CD8-positive, alpha-beta T cell (primary cell): ENCODE measurements at places on chromosomes 3 and 15. TPM values are rescaled to one million over a fixed set of nuclear protein-coding genes. Genes with fewer than 3 reads are reported as not detected.

GRCh38 chr15:41581110-41581509 lies 22.1 kb downstream of the TYRO3 start:
- DNase-seq, result no peak

DNA sequence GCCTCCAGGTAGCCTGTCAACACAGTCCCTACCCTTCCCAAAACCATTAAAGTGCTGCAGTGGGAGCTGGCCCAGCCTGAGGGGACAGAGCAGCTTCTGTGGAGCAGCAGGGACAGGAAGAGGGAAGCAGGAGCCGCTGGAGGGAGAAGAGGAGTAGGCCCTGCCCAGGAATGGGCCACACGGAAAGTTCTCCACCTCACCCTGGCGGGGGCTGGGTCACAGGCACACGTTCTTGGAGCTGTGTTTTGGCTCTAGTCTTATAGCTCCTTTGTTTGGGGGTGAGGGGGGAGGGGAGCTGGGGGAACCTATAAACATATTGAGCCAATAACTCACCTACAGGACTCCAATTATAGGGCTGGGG lies 508.6 kb downstream of the SHQ1 start:
- no peak for DNase-seq

GRCh38 chr3:63400246-63400860 lies 122.2 kb downstream of the SYNPR start:
- no peak for DNase-seq

DNA sequence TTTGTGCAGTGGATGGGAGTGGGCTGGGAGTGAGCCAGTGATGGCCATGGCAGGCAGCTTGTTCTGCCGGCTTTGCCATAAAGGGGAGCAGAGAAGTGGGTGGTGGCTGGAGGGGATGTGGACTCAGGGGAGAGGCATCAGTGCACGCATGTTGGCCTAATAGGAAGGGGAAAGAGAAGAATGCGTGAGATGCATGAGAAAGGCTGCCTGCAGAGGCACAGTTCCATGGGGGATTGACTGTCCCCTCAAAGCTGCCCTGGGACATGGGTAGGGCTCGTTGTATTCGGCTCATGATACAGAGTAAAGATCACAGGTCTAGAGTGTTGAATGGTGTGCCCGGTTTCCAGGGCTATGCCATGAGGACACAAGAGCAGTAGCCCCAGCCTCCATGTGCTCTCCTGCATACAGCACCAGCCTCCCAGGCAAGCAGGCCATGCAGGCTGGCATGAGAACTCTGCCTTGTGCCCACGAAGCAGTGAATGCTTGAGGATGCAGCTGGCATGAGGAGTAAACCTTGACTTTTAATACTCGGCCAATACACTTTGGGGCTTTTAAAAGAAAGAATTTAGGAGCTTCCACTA lies 68.0 kb upstream of the SNRPA1 start:
- no peak for DNase-seq

DNA sequence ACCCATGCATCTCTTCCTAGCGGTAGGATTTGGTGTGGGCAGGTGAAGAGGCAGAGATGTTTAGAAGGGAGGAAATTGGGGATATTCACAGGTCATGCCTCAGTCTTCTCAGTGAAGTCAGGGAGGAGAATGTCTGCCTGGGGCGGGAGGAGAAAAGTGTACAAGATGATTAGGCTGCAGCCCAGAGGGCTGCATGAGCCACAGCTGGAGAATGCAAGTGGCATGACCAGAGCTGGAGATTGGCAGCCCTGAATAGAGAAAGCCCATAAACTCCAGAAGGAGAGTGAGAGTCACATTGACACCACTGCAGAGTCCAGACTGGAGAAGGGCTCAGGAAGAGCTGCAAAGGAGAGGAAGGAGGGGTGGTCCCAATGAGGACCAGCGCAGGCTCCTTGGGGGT lies 22.6 kb downstream of the PDHB start:
- DNase-seq, result no peak

GRCh38 chr3:101976473-101976872 lies 127.2 kb downstream of the NFKBIZ start:
- DNase-seq, result no peak

- DNase-seq, result no peak
Measured at GRCh38 chr3:55720614-55721013, 233.5 kb upstream of the WNT5A start.

DNA sequence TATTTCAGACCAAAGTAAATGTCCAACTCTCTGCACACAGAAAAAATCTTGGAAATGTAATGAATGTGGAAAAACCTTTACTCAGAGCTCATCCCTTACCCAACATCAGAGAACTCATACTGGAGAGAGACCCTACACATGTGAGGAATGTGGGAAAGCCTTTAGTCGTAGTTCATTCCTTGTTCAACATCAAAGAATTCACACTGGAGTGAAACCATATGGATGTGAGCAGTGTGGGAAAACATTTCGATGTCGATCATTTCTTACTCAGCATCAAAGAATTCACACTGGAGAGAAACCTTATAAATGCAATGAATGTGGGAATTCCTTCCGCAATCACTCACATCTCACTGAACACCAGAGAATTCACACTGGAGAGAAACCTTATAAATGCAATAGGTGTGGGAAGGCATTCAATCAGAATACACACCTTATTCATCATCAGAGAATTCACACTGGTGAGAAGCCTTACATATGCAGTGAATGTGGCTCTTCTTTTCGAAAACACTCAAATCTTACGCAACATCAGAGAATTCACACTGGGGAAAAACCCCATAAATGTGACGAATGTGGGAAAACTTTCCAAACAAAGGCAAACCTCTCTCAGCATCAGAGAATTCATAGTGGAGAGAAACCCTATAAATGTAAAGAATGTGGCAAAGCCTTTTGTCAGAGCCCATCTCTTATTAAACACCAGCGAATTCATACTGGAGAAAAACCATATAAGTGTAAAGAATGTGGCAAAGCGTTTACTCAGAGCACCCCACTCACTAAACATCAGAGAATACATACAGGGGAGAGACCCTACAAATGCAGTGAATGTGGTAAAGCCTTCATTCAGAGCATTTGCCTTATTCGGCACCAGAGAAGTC lies 8.0 kb upstream of the ZNF501 start:
- no peak for DNase-seq

GRCh38 chr15:101078669-101079323 lies 159.6 kb downstream of the LRRK1 start:
- DNase-seq, result no peak

DNA sequence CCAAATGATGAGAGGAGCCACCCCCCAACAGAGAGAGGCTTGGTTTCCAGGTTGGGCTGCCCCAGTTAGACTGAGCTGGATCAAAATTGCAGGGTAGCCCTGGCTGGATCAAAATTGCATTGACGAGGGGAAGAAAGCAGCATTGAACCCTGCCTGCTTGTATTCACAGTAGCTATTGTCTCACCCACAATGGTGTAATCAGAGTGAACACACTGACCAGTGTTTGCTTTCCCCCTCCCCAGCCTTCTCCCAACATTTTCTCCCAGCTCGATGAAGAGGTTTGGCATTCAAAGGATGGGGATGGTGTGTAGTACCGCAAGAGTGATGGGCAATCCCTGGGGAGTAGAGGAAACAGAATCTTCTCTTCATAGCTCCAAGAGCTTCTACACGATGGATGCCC lies 223.8 kb downstream of the ADAMTS9 start:
- no peak for DNase-seq

DNA sequence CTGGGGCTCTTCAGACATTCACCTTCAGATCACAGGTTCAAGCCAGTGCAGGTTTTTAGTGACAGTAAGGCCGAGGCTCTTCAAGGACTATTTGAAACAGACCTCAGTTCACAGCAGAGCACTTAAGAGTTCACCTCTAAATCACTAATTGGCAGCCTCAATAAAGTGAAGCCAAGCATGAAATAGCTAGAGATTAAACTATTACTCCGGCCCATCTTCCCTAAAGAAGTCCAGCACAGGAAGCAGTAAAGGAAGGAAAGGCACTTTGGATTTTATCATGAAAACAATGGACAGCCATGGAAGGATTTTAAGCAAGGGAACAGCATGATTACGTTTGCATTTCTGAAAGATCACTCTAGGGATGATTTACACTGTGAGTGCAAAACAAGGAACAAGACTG lies 27.6 kb upstream of the ARL6 start:
- DNase-seq, result no peak

DNA sequence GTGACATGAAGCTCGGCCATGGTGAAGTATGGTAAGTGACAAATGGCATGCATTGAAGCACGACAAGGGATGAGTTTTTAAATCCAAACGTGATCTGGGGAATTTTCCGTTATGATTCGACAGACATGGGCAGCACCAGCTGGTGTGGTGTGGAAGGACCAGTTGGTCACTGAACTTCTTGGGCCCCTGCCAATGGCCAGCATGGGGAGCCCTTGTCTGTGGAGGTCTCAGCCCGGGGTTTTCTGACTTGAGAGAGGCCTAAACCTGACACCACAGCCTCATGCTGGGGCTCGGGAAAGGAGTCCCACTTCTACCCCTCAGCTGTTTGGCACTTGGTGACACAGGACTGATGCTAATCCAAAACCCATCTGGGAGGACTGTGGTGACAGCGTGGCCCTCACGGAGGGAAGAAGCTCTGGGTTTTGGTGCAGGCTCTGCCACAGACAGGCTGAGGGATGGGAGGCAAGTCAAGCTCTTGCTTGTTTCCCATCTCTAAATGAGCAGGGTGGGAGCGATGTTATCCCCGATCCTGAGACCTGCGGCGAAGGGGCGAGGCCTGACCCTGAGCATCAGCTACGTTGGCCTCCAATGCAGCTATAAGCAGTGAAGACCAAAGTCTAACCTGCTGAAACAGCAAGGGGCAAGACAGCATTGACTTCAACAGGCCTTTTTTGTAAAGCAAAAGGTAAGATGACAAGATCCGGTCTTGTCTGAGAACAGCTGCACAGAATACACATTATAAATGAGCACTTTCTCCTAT lies 69.5 kb downstream of the ATP1B3 start:
- DNase-seq, result no peak

DNA sequence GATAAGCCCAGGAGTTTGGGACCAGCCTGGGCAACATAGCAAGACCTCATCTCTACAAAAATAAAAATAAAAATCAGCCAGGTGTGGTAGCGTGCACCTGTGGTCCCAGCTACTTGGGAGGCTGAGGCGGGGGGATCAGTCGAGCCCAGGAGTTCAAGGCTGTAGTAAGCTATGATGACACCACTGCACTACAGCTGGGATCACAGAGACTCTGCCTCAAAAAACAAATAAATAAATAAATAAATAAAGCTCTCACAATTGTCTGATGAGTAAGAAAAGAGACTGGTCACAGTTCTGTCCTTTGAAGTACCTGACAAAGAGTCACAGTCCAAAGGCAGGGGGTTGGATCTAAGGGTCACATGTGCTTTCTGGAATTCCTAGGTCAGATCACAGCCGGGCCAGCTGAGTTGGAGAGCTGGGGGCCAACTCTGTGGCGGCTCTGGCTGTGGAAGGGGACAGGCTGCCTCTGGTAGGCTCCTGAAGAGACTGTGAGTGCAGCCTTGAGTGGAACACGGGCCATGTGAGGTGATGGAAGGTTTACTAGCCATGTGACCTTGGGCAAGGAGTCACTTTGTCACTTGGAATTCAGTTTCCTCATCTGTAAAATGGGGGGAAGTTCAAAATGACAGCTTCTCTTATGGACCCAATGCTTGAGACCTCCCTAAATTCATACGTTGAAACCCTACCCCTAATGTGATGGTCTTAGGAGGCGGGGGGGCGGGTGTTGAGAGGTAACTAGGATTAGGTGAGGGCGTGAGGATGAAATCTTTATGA lies 47.2 kb downstream of the WHAMM start:
- no peak for DNase-seq

DNA sequence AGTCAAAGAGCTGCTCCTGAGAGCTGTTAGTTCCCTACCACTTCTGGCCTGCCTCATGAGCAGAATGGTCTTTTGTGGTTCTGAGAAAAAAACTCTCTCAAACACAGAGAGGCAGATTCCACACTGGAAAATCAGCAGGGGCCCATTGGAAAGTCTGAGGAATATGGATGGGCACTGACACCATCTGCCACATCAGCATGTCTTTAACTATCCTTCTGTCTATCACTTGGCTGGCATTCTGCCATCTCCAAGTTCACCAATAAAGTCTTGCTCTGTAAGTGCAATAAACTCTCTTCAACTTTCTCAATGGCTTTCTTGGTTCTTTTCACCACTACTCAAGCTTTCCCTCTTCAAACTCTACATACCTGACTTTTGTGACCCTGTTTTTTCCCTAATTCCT lies 101.3 kb upstream of the GALNT15 start:
- no peak for DNase-seq

DNA sequence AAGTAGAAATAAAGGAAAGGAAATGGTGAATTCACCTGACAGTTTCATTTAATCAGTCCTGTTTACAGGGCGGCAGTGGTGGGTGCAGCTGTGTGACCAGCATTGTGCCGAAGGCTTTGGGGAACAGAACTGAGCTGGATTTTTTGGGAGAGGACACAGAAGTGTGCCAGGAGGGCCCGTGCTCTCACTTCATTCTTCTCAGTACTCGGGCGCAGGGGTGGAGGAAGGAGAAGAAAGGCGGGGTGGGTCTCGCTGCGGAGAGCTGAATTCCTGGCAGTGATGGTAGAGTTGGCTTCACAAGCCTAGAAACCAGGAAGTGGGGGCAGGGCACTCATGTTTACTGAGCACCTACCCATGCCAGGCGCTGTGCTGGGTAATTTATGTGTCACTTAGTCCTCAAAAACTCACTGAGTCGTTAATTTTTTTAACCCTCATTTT lies 64.6 kb downstream of the CRTC3 start:
- peak; percentile 79 for DNase-seq

DNA sequence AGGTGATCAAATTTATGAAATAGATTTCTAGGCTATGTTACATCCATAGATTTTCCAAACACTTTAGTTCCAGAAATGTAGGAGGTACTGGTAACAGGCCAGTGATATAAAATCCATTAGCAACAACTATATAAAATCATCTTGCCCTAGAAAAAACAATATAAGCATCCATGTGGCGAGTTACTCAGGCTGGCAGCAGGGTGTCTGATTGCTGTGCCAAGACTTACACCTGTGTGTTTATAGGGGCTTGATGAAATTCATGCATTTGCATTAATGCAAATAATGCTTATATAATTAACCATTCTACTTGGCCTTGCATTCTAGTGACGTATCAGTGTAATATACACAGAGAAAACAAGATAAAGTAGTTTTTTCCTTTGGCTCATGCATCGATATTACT lies 153.4 kb downstream of the PLCL2 start:
- no peak for DNase-seq

GRCh38 chr3:150830094-150830681 lies 67.2 kb upstream of the SIAH2 start:
- no peak for DNase-seq

DNA sequence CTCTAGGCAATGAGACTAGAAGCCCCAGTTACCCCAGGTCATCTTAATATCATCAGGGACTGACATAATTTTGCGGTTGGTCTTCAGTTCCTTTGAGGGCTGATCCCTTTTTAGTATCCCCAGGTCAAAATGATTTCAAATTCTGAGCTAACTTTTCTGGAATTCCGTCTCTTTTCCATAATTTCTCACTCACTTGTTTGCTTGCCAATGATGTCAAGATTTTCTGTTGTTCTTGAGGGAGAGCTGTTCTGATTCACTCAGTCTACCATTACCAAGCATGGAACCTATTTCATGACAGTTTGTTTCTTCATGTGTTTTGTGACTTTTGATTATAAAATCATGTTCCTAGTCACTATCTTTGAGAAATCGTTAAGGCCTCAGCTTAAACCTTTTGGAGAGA lies 190.5 kb upstream of the LYSMD4 start:
- DNase-seq, result no peak

GRCh38 chr15:65829130-65829764 lies 37.2 kb upstream of the DENND4A start:
- peak; percentile 21 for DNase-seq

GRCh38 chr3:194584320-194584776 lies 48.9 kb downstream of the TMEM44 start:
- DNase-seq, result no peak

The AZI2 gene
- total RNA-seq, result 27.2 TPM

The CFAP91 gene
- total RNA-seq, result not detected

The SLC38A3 gene
- 7.2 TPM for total RNA-seq

The RYR3 gene
- not detected for total RNA-seq

The GPD1L gene
- 9.5 TPM for total RNA-seq

The CIDEC gene
- total RNA-seq, result not detected
